ENCODE measurements at places on chromosomes 4 and X. TPM values are rescaled to one million over a fixed set of nuclear protein-coding genes. Genes with fewer than 3 reads are reported as not detected.

Gene SMIM10
- total RNA-seq: not detected

Gene PDZD4
- 41.8 TPM for total RNA-seq

Gene GAGE1
- not detected for total RNA-seq

Gene PRSS48
- total RNA-seq: not detected

Gene ABCD1
- 13.5 TPM for total RNA-seq

Gene AMBN
- not detected for total RNA-seq
